ENCODE measurements at places on chromosomes 7 and 10.

DNA sequence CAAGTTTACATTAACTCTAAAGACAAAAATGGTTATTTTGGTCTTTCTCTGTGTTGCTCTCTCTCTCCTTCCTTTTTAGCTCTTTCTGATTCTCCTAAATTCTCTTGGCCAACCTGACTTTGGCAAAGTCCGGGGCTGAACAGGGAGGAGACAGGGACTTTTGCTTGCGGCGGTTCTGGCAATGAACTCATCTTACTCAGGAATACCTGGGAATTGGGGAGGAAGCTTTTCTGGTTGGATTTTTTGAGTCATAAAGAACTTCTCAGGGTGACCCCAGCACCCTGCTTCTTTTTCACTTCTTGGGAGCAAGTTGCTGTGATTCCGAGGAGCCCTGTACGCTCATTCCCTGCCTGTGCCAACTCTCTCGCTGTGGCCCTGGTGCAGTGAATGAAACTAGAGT lies 16.0 kb downstream of the GATA3 start:
- DNase-seq: no peak

- no peak for DNase-seq
Observed at GRCh38 chr7:50738932-50739331, 43.8 kb downstream of the GRB10 start.

DNA sequence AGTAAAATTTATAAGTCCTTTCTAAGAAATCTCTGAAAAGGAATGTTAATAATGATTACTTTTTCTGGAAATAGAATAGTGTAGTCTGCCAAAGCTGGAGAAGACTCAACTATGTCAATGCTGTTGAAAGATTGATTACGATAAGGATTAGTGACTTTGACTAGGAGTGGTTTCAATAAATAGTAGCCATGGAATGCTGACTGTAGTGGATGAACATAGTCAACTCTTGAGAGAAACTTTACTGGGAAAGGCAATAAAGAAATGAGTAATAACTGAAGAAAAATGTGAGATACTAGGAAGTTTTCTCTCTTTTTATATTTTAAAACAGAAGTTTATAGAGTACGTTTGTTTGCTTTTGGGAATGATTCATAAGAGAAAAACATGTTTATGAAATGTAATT lies 105.0 kb upstream of the CDK13 start:
- DNase-seq: no peak

DNA sequence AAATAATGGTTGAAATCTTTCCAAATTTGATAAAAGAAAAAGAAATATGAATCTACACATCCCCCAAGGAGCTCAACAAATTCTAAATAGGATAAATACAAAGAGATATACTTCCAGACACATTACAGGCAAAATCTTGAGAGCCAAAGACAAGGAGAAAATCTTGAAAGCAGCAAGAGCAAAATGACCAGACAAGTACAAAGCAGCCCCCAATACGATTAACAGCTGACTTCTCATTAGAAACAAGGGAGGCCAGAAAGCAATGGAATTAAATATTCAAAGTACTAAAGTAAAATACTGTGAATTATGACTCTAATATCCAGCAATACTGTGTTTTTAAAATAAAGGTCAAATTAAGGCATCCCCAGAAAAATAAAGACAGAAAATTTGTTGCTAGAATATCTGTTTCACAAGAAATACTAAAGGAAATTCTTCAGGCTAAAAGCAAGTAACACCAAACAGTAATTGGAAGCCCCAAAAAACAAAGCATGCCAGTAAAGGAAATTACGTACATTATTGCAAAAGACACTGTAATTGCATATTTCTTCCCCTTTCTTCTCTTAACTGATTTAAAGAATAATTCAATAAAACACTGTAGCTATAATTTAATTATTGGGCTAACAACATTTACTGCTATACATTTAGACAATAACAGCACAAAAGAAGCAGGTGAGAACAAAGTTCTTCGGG lies 36.4 kb downstream of the ZNF438 start:
- no peak for DNase-seq

DNA sequence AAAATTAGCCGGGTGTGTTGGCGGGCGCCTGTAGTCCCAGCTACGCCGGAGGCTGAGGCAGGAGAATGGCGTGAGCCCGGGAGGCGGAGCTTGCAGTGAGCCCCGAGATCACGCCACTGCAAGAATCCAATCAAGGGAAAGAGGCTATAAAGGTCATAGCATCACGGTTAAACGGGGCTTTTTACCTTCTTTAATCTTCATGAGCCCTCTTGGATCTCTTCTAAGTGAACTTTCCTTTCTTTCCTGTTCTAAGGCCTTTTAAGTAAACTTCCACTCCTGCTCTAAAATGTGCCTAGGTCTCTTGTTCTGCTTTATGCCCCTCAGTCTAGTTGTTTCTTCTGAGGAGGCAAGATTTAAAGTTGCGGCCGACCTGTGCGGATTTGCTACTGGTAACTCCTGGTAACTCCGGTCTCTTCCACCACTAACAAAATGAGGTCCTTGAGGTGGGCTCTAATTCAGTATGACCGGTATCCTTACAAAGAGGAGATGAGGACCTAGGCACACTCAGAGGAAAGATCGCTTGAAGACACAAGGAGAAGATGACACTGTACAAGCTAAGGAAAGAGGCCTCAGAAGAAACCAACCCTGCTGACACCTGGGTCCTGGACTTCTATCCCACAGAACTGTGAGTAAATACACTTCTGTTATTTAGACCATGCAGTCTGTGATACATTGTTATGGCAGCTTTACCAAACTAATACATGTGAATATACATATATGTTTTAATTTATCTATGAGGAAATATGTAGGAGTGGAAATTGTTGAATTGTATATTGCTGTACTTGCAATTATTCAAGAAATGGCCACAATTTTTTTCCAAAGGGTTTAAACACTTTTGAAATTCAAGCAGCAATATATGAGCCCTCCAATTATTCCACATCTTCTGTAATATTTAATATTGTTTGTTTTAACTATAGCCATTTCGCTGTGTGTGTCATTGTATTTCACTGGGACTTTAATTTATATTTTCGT lies 331.5 kb upstream of the CNTNAP2 start:
- DNase-seq: no peak

GRCh38 chr10:129863201-129863663 lies 100.8 kb downstream of the EBF3 start:
- no peak for DNase-seq

- peak; percentile 69 for DNase-seq
Observed at GRCh38 chr7:155198901-155199845, 98.5 kb upstream of the INSIG1 start.

- DNase-seq: no peak
Observed at GRCh38 chr7:28383975-28384374, 28.3 kb upstream of the CREB5 start.

DNA sequence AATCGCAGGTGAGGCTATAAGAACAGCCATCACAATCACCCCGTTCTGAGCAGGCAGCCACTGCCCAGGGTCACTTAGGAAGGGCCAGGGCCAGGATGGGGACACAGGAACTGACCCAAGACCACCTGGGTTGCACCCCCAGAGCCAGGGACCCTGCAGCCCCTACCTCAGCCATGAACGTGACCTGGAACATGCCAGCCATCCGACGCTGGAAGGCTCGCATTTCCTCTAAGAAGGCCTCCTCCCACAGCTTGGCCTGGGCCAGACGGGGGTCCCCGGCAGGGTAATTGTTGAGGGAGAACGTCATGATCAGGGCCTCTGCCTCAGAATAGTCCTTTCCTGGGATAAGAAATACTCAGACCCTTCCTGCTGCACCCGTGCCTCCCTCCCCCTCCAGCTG lies 5.0 kb downstream of the NPC1L1 start:
- no peak for DNase-seq

DNA sequence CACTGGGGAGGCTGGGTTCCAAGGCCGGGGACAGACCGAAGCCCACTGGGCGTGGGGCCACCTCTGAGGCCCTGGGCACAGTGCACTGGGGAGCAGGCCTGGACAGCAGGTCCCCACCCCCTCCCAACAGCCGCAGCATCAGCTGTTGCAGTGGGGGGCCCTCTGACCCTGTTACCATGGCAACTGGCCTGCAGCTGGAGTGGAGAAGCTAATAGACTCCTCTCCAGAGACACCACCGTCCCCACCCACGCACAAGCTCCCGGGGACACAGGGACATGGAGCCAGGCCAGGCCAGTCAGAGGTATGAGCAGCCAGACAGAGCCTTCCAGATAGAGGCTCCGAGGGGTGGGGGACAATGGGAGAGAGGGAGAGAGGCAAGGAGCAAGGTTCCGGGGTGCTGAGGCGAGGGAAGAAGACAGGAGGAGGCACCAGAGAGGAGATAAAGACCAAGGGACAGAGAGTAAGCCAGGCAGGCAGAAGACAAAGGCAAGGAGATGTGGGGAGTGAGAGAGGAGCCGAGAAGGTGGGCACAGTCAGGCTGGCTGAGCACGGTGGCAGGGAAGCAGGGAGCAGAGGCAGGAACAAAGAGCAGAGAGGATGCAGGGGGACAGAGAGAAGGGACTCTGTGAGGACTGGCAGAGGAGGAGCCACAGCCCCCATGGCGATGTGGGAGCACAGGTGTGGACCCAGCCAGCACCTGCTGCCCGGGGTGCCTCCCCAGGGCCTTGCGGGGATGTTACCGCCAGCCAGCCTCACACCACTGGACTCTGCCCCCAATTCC lies 6.7 kb downstream of the KCNH2 start:
- DNase-seq: no peak

GRCh38 chr7:19982841-19983835 lies 209.7 kb upstream of the TMEM196 start:
- DNase-seq: no peak

- no peak for DNase-seq
Observed at GRCh38 chr10:11279314-11279713, 261.6 kb downstream of the CELF2 start.

GRCh38 chr10:62887642-62888041 lies 71.5 kb upstream of the EGR2 start:
- no peak for DNase-seq

GRCh38 chr10:114780577-114781184 lies 40.9 kb upstream of the FHIP2A start:
- DNase-seq: no peak

GRCh38 chr7:7953806-7954205 lies 14.8 kb upstream of the GLCCI1 start:
- no peak for DNase-seq
